ENCODE measurements at places on chromosomes 5 and 9.

DNA sequence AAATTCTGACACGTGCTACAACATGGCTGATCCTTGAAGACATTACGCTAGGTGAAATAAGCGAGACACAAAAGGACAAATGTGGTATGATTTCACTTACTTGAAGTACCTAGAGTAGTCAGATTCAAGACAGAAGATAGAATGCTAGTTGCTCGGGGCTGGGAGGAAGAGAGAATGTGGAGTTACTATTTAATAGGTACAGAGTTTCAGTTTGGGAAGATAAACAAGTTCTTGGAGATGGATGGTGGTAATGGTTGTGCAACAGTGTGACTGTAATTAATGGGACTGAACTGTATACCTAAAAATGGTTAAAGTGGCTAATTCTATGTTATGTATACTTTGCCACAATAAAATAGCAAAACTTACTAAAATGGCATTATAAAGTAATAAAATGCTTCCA lies 34.4 kb downstream of the PAM start:
- DNase-seq, result no peak

GRCh38 chr9:85432599-85432998 lies 309.2 kb downstream of the AGTPBP1 start:
- no peak for DNase-seq

DNA sequence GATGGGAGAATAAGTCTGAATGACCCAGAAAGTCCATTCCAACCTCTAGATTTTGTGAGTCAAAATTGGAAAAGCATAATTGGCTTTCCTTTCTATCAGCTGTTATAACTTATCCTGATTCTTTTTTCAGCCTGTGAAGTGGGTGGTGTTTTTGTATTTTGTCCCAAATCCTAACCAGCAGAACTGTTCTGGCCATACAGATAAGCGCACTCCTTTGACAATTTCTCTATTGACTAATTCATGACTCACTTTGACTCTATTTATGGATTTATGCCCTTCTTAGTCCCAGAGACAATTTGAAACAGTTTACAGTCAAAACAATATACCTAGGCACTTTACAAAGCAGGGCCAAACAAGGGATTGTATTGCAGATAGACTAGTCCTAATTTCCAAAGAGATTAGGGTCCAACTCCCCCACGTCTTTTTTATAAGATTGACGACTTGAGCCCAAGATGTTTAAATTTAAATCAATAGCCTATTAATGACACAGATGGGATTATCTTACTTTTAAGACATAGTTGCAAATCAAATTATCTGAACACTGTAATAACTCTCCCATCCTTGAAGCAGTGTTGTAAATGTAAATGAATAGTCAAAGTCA lies 301.7 kb upstream of the SEMA6A start:
- no peak for DNase-seq

DNA sequence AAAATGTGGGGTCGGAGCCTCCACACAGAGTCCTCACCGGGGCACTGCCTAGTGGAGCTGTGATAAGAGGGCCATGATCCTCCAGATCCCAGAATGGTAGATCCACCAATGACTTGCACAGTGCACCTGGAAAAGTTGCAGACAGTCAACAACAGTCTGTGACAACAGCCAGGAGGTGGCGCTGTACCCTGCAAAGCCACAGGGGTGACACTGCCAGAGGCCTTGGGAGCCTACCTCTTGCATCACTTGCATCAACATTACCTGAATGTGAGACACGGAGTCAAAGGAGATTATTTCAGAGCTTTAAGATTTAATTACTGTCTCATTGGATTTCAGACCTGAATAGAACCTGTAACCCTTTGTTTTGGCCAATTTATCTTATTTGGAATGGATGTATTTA lies 614.1 kb upstream of the CDH9 start:
- DNase-seq, result no peak

DNA sequence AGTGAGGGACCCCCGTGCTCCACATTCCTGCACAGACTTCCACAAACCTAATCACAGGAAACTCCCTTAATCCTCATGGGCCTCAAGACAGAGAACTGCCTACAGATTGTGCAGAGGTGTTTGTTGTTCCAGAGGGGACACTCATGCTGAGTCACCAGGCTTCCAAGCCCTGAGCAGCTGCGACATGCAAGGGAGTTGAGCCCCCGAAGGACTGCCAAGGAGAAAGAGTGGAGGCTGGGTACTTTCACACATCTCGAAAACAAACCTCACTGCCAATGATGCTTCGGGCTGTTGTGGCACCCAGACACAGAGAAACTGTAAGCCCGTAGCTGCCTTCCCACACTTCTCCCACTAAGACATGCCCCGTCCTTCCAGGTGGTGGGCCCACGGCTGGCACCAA lies 480.8 kb downstream of the CDH12 start:
- peak; percentile 75 for DNase-seq

Measured in fibroblast of skin of back (primary cell).